Stimulated activated CD4-positive, alpha-beta T cell treated with anti-CD3 and anti-CD28 coated beads, Interleukin-12 subunit alpha, Interleukin-12 subunit beta, amount 100 ng/mL, for 48 hours (primary cell): ENCODE measurements at places on chromosomes 12 and 14.

DNA sequence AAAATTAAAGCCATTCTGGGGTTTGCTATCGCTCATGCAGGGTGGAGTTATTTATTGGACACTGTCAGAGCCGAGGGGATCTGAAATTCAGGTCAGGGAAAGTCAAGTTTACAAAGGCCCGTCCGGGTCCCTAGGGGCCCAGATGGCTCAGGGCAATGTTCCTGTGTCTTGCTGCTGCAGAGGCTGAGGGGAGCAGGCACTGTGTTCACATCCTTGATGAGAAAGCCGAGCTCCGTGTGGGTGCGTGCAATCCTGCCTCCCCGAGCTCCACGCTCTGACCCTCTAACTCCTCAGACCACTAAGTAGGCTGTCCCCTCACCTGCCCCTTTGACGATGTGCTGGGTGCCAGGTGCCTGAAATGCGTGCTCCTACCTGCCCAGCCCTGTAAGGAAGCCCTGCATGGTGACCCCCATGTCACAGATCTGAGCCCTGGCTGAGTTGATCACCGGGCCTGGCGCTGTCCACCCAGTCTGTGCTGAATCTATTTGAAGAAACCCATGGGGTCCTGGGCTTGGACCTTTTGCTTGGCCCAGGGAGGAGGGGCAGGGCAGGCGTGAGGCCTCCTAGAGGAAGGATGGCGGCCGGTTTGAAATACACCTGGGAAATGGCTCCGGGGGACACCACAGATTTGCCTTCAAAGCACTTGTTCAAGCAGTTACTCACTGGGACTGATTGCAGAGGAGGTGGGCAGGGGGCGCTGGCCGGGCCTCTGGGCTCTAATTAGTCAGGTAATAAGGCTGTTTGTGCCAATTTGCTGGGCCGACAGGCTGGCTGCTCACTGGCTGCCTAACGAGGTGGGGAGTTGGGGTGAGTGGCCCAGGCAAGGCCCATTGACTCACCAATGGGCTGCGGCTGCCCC, 204.3 kb downstream of the KIF26A start:
- no peak for DNase-seq

GRCh38 chr12:43357141-43357540, 194.9 kb downstream of the ADAMTS20 start:
- no peak for DNase-seq

DNA sequence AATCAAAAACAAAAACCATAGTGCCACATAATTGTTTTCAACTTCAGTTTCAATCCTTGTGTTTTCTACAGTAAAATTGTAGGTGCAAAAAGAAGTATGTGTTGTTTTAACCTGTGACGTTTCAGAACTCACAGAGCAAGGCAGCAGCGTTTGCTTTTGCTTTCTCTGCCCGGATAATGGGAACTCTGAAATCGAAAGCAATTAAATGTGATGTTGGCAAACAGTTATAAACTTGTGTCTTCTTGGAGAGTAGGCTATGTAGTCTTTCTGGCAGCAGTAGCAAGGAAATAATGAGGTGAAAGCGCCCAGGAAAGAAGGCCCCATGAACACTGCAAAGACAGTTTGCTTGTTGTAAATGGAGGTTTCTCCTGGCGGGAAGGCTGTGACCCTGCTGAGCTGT, 39.1 kb downstream of the FNTB start:
- DNase-seq, result no peak

GRCh38 chr12:23860019-23860418, 89.5 kb downstream of the SOX5 start:
- no peak for DNase-seq

GRCh38 chr14:74238974-74239847, at the start of gene VSX2:
VSX2 (plus strand) TSS chr14:74239449; CDS start chr14:74239562, 113 bp downstream.
- no peak for DNase-seq

GRCh38 chr12:96335270-96335669, 65.0 kb downstream of the CDK17 start:
- no peak for DNase-seq

DNA sequence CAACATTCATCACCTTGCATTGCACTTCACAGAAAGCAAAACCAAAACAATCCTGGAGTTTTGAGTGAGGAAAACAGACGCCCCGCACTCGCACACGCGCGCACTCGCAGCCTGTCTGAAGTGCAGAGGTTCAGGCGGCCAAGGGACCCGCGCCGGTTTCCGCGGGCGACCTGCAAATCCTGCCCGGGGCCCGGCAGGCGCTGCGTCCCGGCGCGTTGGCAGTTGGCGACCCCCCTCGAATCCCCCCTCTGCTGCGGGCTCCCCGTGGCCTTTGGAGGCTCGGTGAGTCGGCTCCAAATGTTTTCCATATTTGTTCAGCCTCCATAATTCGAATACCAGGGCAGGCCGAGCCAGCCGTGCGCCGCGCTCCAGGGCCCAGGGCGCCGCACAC, at the start of gene SSPN:
TSS of gene SSPN (plus strand) at position 324 of the 391 bp plus-strand sequence. CDS start 100 bp downstream, outside the sequence.
- no peak for DNase-seq

DNA sequence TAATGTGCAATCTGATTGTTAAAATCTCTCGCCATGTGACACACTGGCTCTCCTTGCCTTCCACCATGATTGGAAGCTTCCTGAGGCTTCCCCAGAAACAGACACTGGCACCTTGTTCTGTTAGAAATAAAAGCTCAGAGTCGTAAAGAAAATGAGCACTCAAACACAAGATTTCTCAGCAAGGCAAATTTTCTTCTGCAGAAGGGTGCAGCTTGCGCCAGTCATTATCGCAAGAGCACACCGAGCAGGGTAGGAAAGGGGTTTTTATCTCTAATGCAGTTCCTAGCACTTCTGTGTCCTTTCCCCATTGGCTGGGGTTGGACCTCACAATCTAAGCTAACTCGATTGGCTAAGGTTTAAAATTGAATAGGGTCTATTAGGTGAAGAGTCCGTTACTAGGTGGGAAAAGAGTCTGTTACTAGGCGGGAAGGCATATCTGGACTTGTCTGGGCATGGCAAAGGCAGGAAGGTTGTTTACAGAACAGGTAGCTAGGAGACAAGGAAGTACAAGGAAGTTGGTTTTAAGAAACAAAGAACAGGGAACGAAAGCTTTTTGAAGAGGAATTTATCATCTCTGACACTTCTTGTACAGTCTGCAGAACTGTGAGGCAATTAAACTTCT, 62.6 kb upstream of the BICD1 start:
- DNase-seq, result no peak

DNA sequence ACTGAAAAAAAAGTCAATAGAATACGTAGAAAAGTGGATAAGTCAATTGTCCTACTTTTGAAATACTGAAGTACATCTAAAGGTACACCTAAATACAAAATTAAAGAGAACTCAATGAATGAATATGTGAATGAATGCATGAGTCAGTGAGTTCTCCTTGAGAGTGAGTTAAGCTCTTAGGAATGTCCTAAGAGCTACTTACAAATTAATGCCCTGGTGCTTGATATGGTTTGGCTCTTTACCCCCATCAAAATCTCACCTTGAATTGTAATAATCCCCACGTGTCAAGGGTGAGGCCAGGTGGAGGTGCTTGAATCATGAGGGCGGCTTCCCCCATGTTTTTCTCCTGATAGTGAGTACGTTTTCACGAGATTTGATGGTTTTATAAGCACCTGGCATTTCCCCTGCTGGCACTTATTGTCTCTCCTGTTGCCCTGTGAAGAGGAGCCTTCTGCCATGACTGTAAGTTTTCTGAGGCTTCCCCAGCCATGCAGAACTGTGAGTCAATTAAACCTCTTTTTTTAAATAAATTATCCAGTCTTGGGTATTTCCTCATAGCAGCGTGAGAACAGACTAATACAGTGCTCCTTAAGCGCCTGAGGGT, 192.2 kb upstream of the ARHGAP5 start:
- DNase-seq, result no peak

- no peak for DNase-seq
Observed at GRCh38 chr12:30796891-30797371, 42.2 kb upstream of the CAPRIN2 start.

- DNase-seq, result peak; percentile 73
Observed at GRCh38 chr12:120007272-120007671, 18.2 kb downstream of the BICDL1 start.

DNA sequence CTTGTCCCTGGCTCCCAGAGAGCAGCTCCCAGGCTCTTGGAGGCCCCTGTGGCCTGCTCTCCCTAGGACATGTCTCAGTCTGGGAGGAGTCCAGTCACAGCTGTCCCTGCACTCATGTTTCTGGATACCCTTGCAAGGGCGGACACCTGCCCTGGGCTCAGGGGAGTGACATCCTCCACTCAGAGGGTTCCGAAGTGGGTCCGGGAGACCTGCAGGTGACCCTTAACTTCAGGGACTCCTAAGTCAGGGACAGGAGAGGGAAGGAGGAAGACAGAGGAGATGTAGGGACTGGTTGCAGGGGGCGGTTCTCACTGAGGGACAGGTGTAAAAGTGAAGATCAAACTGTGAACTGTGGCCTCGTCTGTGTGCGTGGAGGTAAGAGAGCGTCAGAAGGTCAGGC, 37.6 kb downstream of the CACNA2D4 start:
- DNase-seq, result no peak

- no peak for DNase-seq
Observed at GRCh38 chr14:92610849-92611271, 97.3 kb downstream of the RIN3 start.

DNA sequence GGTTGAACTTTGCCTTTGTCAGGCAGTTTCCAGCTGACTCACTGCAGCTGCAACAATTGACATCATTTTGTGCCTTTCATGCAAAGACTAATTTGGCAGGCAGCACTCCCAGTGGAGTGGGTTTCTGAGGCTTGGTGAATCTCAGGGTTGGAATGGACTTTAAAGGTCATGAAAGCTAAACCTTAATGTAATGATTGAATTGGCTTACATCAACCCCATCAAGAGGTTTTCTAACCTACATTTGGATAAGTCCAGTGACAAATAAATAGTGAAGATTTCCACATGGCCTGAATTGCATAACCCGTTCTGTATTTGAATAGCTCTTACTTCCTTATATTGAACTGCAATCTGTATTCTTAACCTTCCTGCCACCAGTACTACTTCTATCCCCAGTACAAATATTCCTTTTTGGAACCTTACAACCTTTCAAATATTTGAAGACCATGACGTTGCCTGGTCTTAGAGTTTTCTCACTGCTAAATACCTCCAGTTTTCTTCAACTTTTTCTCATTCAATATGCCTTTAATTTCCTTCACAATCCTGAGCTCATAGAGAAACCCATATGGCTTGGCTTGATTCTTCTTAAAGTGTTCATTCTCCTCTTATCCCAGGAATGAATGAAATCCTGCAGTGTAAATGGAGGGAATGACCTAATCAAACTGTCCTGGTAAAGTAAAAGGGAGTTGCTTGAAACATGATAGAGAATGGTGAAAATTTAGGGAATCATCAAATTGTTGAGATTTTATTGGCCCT, 168.1 kb upstream of the NOVA1 start:
- DNase-seq, result no peak

DNA sequence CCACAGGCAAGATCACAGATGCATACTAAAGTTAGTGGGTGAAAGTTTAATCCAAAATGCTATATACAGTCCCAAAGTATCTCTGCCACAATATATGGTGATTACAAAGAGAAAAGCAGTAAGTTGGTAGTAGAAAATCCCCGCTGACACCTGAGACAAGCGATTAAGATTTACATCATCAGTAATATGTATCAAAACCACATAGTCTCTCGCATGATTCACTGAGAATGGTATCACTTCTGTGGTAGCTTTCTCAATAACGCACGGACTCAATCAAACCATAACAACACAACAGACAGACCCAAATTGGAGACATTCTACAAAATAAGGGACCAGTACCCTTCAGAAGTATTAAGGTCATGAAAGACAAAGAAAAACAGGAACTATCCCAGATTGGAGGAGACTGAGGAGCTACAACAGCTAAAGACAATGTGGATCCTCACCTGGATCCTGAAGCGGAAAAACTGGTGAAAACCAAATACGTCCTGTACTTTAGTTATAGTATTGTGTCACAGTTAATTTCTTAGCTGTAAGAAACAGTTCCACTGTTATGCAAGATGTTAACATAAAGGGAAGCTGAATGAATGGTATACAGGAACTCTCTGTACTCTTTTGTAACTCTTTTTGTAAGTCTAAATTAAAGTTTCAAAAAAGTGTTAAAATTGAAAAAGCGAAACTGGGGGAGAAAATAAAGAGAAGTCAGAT, 51.0 kb downstream of the SPTLC2 start:
- DNase-seq, result no peak

DNA sequence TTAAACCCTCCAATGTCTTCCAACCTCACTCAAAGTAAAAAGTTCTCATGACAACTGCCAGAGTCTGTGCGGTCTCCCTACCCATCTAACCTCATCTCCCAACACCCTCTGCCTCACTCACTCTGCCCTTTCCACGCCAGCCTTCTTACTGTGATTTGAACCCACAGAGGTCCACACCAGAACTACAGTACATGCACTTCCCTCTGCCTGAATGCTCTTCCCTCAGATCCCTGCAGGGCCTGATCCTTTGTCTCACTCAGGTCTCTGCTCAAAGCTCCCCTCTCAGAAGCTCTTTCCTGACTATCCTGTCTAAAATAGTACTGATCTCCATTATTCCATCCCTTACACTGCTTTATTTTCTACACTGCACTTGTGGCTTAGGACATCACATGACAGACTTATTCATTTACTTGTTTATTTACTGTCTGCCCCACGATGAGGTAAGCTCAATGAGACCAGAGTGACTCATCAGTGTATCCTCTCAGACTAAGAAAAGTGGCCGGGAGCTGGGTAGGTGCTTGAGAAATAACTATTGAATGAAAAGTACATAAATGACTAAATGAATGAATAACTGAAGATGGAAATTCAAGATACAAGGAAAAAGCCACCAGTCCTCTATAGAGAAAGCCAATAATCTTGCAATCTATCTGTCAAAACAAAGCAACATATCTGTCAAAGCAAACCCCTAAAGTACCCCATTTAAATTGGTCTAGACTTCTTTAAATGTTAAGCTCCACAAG, 17.1 kb downstream of the POMT2 start:
- peak; percentile 33 for DNase-seq

DNA sequence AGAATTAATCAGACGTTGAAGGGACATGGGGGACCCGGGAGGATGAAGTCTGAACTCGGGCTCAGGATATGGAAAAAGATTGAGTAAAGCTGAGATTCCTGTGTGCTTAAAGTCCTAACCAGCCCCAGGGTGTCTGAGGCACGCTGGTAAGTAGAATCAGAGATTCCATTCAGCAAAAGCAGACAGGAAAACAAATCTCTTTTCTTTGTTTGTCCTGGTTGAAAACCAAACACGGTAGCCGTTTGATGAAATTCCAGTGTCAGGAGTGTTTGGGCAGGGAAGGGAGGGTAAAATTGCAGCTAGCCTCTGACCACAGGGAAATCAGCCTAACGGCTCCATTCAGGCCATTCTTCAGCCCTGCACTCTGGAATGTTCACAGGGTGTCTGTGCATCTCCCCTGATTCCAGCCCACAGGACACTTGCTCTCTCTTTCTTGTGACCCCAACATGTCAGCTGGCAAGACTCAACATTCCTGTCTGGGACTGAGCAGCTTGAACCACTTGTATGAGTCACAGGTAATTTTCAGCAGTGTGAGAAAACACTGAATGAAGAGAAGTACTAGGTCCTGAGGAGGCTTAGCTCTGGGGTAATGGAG, 31.0 kb downstream of the NINJ2 start:
- no peak for DNase-seq

GRCh38 chr12:16261944-16262475, 15.5 kb downstream of the SLC15A5 start:
- no peak for DNase-seq
